ENCODE measurements at places on chromosomes 3 and 15.
A peak's percentile ranks its signal among the peaks of the same experiment; 100 is the strongest.

DNA sequence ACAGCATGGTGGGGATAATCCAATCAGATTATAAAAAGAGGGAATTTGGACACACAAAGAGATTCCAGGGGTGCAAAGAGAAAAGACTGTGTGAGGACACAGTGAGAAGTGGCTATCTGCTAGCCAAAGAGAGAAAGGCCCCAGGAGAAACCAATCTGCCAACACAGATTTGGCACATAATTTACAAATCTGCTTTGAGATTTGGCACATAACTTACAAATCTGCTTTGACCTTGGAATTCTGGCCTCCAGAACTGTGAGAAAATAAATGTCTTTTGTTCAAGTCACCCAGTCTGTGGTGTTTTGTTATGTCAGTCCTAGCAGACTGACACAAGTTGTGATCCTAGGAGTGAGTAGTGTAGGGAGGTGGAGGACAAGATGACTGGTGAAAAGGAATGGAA is 3.5 kb upstream of the TM4SF18 start:
- DNase-seq: no peak

DNA sequence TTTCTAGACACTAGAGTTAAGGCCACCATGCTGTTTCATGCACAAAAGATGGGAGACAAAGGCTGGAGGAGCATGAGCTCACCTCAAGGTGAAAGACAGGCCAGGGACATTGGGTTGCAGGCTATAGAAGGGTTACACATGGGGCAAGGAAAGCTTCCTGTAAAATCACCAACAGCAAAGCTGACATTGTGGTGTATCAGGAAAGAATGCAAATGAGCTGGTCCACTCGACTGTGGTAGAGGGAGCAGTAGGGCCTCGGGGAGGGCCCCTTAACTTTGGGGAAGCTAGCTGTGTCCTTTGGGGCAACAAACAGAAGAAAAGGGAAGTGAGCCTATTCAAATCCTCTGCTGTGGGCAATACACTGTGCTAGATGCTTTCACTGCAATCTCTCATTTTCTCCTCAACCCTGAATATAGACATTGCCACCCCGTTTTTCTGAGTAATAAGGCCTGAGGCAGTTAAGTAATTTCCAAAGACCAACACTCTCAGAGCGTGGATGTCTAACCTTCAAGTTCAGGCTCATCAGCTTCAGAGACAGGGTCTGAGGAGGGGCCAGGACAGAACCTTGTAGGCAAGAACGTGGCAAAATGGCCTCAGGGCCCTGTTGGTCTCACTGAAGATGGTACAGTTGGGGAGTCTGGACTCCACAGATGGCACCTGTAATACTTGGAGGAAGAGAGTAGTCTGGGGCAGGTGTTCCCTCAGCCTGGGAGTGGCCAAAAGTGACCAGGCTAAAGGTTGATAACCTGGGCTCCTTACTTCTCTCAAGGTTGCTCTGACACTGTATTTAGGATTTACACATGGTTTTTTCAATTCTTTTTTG is 24.1 kb downstream of the CX3CR1 start:
- no peak for DNase-seq

GRCh38 chr3:156474560-156475389 is 80.1 kb downstream of the SSR3 start:
- DNase-seq: no peak

GRCh38 chr15:58019503-58020376 is 45.8 kb downstream of the ALDH1A2 start:
- DNase-seq: no peak

- no peak for DNase-seq
Observed at GRCh38 chr3:188242436-188243123, 88.6 kb downstream of the LPP start.

- no peak for DNase-seq
Observed at GRCh38 chr3:177474652-177475355, 277.5 kb upstream of the TBL1XR1 start.

GRCh38 chr3:101216710-101217465 is 103.5 kb downstream of the IMPG2 start:
- DNase-seq: no peak

DNA sequence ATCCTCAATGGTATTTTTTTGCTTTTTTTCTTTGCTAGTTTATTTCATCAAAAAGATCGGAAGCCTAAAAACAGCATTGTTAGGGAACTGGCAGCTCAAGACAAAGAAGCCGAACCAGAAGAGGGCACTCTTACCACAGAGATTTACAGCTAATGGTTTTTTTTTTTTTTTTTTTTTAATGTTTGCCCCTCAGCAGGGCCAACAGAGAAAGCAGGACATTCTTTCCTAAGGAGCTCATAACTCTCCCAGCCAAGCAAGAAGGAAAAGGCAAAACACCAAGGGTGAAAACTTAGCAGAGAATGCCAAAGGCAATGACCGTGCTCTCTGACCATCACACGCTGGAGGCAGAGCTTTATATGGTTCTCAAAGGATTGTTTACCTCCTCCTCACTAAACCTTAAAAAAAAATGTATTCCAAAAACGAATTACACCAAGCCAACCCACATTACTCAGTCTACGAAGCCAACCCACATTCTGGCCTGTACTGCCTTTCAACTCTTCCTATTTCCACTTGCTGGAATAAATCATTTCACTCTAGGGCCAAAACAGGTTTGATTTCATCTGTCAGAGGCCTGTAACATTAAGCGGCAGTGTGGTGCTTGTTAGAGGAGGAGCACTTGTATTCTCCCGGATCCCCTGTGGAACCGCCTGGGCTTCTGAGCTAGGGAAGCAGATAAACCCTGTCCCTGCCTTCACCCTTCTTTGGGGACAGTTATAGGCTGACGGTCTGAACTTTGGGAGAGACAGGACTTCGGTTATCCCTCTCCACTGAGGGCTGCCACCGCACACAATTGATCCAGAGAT is 35.6 kb upstream of the GYG1 start:
- DNase-seq: peak; percentile 52

DNA sequence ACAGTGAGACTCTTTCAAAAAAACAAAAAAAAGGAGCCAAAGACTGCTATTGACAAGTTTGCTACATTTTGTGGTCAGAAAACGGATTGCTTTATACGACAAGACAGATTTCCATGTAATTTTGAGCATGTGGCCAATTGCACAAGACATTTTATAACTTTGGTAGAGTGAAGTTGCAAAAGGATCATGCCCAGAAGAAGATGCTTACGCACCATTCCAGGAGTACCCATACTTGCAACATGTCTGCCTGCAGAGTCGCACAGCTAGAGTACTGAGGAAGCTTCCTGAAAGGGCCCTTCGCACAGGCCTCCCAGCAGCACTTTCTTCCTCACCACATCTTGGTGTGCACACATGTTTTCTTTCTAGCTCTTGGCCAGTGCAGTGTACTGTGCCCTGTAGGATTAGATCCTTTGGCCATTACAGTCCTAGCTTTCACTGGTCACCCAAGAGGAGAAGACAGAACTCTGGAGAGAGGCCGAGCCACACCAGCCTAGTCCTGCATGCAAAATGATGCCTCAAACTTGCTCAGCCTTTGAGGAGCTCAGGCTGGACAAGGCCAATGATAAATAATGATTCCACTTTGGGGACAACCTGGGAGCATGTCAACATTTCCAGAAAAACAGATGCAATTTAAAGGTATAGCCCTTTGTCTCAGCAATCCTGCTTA is 11.7 kb downstream of the CHDH start:
- DNase-seq: no peak

GRCh38 chr15:52925130-52925529 is 135.0 kb upstream of the ONECUT1 start:
- no peak for DNase-seq

DNA sequence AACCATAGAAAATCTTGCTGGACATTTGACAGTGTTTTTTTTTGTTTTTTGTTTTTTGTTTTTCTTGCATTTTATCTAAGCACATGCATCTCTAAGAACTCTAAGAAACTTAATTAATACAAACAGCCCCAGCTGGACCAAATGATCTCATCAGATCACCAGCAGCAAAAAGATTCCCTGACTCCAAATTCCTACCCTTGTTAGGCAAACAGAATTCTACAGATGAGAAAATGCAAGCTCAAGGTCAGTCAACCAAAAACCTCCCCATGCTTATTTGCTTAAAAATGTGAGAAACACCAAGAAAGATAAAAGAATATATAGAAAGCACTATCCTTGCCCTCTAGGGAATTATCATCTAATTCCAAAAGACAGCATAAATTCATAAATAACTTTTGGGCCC is 65.4 kb downstream of the FOXP1 start:
- no peak for DNase-seq

DNA sequence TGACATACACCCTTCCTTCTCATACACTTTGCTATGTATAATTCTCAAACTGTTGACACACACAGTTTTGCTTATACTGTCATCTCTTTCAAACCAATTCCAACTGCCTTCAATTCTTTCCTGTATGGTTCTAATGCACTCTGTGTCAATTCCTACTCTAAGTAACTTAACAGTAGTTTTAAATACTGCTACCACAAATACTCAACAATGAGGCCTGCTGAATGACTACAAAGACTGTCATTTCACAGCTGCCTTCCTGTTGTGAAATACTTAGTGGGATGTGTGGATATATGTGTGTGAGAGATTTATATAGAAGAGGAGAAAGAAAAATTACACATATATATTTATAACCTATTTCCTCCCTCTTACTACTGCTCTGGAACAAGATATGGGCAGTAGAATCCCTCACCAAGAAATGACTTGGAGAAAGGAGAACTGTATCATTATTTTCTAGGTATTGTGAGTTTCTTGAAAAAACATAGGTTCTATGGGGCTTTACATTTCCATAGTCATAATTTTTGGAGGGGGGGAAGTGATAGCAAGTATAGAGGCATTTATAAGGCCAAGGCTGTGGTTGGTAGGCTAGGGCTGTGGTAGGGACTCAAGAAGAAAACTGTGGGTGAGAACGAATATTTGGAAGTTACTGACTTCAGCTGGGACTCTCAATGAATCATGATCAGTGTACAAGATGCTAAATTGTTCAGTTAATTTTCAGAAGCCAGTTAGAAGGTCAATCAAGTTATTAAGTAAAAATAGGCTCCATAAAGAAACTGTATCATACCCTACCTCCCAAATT is 88.7 kb downstream of the ANKRD28 start:
- no peak for DNase-seq

GRCh38 chr15:51908316-51908715 is 63.3 kb downstream of the LEO1 start:
- no peak for DNase-seq

- DNase-seq: no peak
Observed at GRCh38 chr3:69639851-69640250, 99.4 kb upstream of the MITF start.

- DNase-seq: no peak
Observed at GRCh38 chr3:111903067-111903511, 44.0 kb downstream of the PHLDB2 start.

GRCh38 chr15:94740469-94740868 is 509.1 kb downstream of the MCTP2 start:
- DNase-seq: peak; percentile 81

- no peak for DNase-seq
Observed at GRCh38 chr15:82958638-82959037, 6.1 kb upstream of the HOMER2 start.

GRCh38 chr3:179558742-179559364 is 3.9 kb upstream of the ACTL6A start:
- DNase-seq: peak; percentile 68

All from NCI-H526 treated with DMSO at 0.1 percent for 48 hours (cell line).